ENCODE measurements at places on chromosomes 12 and 14. TPM values are rescaled to one million over a fixed set of nuclear protein-coding genes. Genes with fewer than 3 reads are reported as not detected.

The KLRK1 gene
- not detected for polyA plus RNA-seq

The PMCH gene
- polyA plus RNA-seq: 0.19 TPM

The IKBIP gene
- polyA plus RNA-seq: 8.3 TPM

The TMTC2 gene
- 3.4 TPM for polyA plus RNA-seq

The HSPB8 gene
- 14.7 TPM for polyA plus RNA-seq

The SLC39A9 gene
- polyA plus RNA-seq: 40.8 TPM

The TPPP2 gene
- polyA plus RNA-seq: not detected

The FSCB gene
- not detected for polyA plus RNA-seq

The SERPINA12 gene
- polyA plus RNA-seq: not detected

The SYT1 gene
- polyA plus RNA-seq: 2.6 TPM

The PRPF39 gene
- 22.4 TPM for polyA plus RNA-seq

The FAIM2 gene
- 0.22 TPM for polyA plus RNA-seq

The TAS2R30 gene
- polyA plus RNA-seq: 0.26 TPM

The TAS2R50 gene
- not detected for polyA plus RNA-seq

The MMP19 gene
- 2.0 TPM for polyA plus RNA-seq

The INHBC gene
- polyA plus RNA-seq: not detected

The ZNF891 gene
- 0.32 TPM for polyA plus RNA-seq

The AJUBA gene
- 50.0 TPM for polyA plus RNA-seq

The SRRM4 gene
- polyA plus RNA-seq: not detected

The MEG3 gene
- polyA plus RNA-seq: 436 TPM

The SLC25A21 gene
- polyA plus RNA-seq: 0.98 TPM

The CLEC1A gene
- 21.2 TPM for polyA plus RNA-seq

The DAO gene
- not detected for polyA plus RNA-seq

The EIF4B gene
- polyA plus RNA-seq: 233 TPM

The LRRC43 gene
- 3.1 TPM for polyA plus RNA-seq

The CFAP251 gene
- 3.3 TPM for polyA plus RNA-seq

The GUCY2C gene
- not detected for polyA plus RNA-seq

The RAB2B gene
- polyA plus RNA-seq: 26.8 TPM
